ENCODE measurements at places on chromosomes 6 and 20.

GRCh38 chr20:24768201-24768636, 180.8 kb upstream of the CST7 start:
- no peak for DNase-seq

GRCh38 chr6:151761851-151762250, 45.6 kb upstream of the ESR1 start:
- DNase-seq = no peak

GRCh38 chr6:157600807-157601206, 219.8 kb downstream of the ZDHHC14 start:
- DNase-seq = no peak

- DNase-seq = no peak
Observed at GRCh38 chr6:3317741-3318211, 59.0 kb downstream of the PSMG4 start.

DNA sequence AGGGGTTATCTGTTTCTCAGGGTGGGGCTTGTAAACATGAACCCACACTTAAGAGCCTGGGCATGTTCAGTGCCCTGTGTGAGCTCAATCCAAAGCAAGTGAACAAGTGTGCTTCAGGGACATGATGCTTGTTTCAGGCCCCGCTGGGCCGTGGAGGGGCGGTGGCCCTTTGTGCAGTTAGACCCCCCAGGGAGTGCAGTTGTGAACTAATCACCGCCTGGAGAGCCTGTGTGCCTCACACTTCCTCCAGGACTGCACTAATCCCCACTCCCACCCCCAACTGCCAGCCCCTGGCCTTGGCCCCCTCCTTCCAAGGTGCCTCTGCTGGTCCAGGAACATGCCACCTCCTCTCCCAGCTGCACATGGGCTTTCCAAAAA, 58.1 kb downstream of the RREB1 start:
- DNase-seq = no peak

GRCh38 chr6:18019539-18020534, 32.4 kb upstream of the KIF13A start:
- no peak for DNase-seq

GRCh38 chr20:35762461-35762860, 9.4 kb upstream of the PHF20 start:
- DNase-seq = no peak

GRCh38 chr6:170244721-170245474, 46.0 kb downstream of the DLL1 start:
- no peak for DNase-seq

GRCh38 chr6:3471286-3471685, 14.4 kb upstream of the SLC22A23 start:
- no peak for DNase-seq

- DNase-seq = no peak
Observed at GRCh38 chr20:17648791-17649730, 33.0 kb downstream of the RRBP1 start.

GRCh38 chr6:134464690-134465411, 146.9 kb upstream of the SGK1 start:
- DNase-seq = no peak

DNA sequence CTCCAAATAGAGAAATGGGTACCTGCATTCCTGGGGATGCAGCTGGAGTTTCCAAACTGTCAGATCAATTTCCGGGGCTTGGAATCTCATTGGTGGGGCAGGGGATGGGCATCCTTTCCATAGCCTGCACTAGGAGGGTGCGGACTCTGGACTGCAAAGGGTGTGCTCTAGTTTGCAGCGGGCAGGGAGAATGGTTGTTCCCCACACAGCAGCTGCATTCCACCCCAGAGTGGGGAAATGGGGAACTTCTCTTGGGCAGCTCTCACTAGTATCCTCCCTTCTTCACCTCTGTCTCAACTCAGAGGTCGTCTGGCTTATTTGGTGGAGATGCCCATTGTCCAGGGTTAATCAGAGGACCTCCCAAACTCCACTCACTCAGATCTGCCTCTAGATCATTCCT, 34.5 kb upstream of the CDKN1A start:
- DNase-seq = no peak

DNA sequence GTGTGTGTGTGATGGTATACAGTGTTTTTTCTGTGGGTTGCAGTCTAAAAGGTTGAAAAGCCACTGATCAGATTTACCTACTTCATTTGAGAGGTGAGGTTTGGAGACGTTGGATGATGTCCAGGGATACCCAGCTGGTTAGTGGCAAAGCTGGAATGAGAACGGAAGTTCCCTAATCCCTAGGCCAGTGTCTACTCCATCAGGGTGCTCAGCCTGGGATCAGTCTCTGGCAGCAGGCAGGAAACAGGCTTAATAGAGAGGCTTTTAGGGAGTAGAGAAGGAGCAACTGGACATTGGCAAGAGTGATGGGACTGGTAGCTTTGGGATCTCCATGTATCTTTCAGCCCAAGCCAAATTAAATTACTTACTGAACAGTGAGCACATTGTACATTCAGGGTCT, 80.7 kb downstream of the C6orf52 start:
- DNase-seq = no peak

GRCh38 chr20:59342023-59342957, 41.9 kb downstream of the EDN3 start:
- no peak for DNase-seq

GRCh38 chr6:11820821-11821220, 42.2 kb upstream of the ADTRP start:
- DNase-seq = no peak

DNA sequence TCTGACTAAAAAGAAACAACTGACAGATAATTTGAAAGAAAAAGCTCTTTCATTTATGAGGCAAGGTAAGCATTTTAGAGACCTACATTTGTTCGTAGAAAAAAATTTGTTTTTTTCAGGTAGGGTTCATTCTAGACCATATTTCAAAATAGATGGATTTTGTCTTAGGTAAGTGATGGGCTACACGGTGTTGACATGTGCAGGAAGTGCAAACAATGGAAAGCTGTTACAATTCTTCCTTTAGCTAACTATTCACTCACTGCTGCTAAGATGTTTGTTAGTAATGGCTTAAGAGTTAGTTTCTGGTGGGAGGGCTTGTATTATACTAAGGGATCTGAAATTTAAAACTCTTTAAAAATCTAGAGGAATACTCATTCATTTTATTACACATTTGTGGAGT, 96.7 kb downstream of the CD109 start:
- no peak for DNase-seq

DNA sequence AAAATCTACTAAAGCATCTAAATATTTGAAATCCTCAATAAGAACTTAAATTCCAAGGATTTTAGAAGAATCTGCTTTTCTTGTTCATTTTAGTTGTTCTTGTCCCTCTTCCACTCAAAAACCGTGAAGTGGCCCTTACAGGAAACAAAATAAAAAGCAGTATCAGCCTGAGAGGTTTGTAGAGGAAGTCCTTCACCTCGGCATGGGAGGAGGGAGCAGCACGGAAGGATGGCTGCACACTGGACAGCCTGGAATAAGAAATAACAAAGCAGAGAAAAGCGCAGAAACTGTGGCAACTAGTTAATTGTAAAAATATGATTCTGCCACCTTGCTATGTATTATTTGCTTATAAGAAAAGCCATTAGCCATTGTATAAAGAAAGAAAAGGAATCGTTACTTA, 46.1 kb downstream of the RALGAPA2 start:
- no peak for DNase-seq

GRCh38 chr20:19692100-19692499, 66.0 kb upstream of the RIN2 start:
- DNase-seq = no peak

DNA sequence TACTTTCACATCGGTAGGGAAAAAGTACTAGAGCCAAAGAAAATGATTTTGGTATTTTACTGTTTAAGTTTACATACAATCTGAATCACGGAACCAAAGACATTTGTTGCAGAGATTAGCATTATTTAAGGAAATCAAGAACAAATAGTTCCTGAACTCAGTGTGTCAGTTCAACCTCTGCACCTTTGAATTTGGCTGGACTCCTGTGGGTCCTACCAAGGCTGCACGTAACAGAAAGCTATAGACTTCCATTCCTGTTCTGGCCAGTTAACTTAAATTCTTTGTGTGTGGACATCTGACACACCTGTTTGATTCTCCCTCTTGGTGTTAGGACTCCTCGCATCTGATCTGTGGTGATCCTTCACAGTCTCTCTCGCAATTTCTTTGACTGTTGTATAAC, 69.6 kb downstream of the MACROD2 start:
- DNase-seq = no peak

- DNase-seq = no peak
Observed at GRCh38 chr6:167142433-167142761, 15.4 kb downstream of the GPR31 start.

DNA sequence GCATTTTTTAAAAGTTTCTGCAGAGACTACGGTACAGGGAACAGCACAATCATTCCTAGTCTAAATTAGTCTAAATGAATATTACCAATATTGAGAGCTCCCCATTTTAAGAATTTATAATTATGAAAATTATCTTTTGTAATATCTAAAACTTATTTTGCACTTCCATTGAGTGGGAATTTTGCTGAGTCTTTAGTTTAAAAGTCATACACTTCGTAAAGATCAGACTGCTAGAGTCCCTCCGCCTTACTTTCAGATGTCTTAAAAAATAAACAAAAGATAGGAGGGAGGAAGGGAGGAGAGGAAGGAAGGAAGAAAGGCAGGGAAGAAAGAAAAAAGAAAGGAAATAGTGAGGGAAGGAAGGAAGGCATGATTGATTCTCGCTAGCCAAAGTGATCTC, 278.2 kb upstream of the PRDM1 start:
- DNase-seq = no peak

- DNase-seq = no peak
Observed at GRCh38 chr6:118746145-118746824, 94.9 kb upstream of the CEP85L start.

- peak; percentile 97 for DNase-seq
Observed at GRCh38 chr6:132147530-132148011, 196.4 kb upstream of the CCN2 start.

GRCh38 chr6:76381612-76382011, 309.1 kb upstream of the IMPG1 start:
- no peak for DNase-seq

GRCh38 chr20:16475225-16475624, 98.0 kb downstream of the KIF16B start:
- no peak for DNase-seq

DNA sequence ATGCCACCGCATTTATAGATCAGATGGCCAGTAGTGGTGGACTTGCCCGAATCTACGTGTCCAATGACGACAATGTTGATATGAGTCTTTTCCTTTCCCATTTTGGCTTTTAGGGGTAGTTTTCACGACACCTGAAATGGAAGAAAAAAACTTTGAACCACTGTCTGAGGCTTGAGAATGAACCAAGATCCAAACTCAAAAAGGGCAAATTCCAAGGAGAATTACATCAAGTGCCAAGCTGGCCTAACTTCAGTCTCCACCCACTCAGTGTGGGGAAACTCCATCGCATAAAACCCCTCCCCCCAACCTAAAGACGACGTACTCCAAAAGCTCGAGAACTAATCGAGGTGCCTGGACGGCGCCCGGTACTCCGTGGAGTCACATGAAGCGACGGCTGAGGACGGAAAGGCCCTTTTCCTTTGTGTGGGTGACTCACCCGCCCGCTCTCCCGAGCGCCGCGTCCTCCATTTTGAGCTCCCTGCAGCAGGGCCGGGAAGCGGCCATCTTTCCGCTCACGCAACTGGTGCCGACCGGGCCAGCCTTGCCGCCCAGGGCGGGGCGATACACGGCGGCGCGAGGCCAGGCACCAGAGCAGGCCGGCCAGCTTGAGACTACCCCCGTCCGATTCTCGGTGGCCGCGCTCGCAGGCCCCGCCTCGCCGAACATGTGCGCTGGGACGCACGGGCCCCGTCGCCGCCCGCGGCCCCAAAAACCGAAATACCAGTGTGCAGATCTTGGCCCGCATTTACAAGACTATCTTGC, 725 bp downstream of the EEF1A1 start:
- no peak for DNase-seq

DNA sequence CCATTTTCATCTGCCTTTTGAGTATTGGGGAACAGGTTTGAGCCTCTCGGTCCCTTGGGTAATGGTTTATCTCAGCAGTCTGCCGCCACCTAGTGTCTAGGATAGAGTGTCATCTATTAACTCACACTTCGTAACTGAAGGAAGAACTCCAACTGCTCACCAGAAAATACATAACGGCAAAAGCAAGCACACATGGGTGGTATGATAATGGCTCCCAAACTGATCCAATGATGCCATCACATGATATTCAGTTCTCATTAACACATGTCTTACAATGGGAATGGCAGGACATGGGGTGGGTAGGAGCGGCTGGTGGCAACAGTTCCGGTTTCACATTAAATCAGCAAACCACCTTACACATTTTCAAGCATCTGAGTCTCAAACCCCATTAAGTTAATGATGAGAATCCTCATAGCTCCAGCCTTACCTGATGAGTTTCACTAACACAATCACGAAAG, 110.7 kb upstream of the PHACTR1 start:
- DNase-seq = peak; percentile 45

GRCh38 chr6:112343977-112344376, 3.2 kb upstream of the RFPL4B start:
- DNase-seq = no peak

DNA sequence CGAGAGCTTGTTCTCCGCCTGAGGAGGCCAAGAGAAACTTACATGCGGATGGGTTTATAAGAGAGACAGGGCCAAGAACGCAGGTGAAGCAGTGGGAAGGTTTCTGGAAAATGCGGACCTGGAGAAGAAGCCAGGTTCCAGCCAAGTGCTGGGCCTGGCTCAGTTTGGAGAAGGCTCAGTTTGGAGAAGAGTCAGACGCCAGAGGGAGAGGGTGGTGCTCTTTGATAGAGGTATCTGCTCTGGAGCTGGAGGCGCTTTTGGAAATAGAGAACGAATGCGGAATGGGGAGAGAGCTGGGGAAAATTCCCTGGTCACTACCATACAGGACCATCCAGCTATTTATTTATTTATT, 753 bp downstream of the RSPH9 start:
- DNase-seq = no peak

GRCh38 chr20:10131732-10132345, 86.8 kb upstream of the SNAP25 start:
- no peak for DNase-seq

GRCh38 chr6:132685009-132685408, 26.0 kb upstream of the TAAR1 start:
- DNase-seq = no peak

GRCh38 chr20:9160757-9161156, 91.9 kb downstream of the PLCB4 start:
- no peak for DNase-seq

- no peak for DNase-seq
Observed at GRCh38 chr6:1418471-1419191, 29.3 kb downstream of the FOXF2 start.

Data from HS-5 (cell line).